ENCODE measurements at places on chromosomes 12 and 14.
A peak's percentile ranks its signal among the peaks of the same experiment; 100 is the strongest.

DNA sequence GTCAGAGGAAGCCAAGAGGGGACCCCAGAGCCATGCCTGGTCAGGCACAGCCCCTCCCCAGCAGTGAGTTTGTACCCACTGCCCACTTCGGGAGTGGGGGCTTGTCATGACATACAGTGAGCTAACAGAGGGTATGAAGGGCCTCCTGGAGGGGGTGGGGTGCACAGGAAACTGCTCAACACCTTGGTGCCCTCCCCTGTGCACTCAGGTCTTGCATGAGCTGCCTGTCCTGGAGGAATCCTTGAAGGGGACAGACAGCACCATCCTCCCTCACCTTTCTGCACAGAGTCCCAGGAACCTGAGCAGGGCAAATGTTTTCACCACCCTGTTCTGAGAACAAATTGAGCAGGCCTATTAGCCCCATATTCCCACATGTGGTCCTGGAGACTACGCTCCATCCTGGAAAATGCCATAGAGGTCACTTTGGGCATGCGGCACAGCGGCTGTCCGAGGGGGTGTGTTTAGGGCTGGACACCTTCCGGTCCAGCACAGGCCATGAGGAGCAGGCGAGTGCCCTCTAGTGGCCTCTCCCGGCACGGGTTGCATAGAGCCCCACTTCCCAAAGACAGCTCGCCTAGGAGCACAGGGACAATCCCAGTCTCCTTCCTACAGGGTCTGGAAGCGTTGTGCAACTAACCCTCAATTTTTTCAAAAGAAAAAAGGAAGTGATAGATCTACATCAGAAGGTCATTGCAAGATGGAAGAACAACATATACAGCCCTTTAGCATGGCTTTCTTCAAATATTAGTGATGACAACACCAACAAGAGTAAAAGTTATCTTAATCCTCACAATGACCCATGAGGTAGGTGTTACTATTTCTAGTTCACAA, 31.9 kb upstream of the ZFP36L1 start:
- DNase-seq = no peak

- DNase-seq = no peak
These were observed 147.2 kb downstream of the NDUFA12 start for GRCh38 chr12:94856324-94856723.

DNA sequence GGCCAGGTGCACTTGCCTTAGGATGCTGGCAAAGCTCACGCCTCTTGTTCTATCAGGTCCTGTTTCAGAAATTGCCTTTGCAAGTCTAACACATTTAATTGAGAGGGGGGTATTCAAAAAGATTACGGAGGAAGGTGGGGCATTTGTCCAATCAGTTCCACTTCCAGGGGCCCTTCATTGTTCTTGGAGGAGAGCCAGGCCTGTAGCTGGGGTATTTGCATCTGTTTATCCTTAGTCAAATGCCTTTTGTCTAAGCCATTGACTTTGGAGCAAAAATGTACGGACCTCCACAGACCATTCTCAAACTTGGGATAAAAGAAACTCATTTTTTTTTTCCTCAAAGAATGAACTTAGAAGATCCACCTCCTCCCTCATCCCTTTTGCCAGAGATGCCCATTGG, 582.0 kb downstream of the BCL11B start:
- no peak for DNase-seq

DNA sequence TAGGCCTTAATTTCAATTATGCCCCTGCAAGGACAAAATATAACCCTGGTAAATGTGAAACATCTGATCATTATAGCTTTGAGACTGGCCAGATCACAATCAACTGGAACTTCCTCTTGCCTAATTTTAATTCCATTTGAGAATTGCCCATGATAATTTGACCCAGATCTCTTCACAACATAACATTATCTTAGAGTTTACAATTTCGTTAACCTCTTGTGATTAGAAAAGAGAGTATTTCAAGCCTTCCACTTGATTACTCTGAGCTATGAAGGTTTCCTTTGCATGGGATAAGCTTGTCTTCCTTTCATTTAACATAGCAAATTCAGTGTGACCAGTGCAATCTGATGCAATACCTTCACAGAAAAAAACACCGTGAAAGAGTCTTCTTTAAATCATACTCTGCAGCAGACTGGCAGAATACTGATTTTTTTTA, 143.6 kb downstream of the DUSP6 start:
- DNase-seq = no peak

DNA sequence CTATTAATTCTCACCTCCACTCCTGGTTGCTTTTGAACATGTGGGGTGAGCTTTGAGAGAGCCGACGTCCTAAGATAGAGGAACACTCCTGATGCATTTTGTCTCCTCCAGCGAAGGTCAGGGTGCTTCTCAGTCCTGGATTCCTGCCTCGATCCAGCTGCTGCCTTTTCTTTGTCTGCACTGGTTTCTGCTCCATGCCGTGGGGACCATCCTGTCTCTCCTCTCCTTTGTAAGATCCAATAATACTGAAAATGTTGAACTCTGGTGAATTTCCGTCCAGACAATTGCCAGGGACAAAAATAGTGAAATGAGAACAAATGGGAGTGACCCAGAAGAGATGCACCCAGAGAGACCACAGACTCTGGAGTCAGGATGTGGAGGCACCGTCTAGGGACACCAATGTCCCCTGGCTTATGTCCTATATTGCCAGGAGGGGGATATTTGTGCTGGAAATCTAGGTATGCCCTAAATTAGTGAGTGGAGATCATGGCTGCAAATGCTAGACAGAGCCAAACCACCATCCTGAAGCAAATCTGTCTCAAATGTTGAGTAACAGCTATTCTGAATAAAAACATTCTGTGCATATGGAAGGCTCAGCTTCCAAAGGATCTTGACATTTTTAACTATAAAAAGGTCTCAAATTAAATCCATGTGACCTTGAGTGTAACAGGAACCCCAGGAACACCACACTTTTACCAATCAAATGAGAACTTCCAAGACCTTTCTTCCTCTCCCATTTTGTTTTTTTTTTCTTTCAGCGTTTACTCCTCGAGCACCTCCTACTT, 170.9 kb downstream of the PPM1H start:
- no peak for DNase-seq

DNA sequence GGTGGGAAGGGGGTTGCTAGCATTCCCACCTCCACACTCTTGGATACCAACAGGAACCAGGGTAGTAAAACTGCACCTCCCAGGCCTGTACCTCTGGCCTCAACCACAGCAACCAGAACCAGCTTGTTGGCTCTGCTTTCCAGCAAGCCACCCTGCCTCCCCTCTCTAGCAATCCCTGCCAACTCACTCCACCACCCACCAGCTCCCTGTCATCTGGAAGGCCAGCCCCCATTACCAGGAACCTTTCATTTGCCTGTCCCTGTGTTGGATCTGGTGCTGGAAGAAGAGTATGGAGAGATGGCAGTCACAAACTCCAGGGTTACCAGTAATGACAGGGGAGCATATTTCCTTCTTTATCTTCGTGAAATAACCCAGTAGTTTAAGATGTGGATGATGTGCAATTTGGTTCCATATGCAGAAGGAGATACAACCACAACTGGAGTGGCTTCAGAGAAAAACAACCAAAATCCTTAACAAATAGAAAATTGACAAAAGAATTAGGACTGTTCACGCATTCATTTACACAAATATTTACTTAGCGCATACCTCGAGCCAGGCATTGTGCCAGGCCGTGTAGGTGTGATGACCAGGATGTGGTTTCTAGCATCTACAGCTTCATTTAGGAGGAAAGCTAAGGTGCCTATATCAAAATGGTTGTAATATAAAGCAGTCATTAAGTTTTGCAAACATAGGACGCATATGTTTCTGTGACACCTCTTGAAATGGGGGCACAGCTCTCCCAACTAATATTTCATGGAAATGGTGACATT, 3.4 kb downstream of the B4GALNT3 start:
- DNase-seq = no peak

GRCh38 chr12:15532364-15532977, 210.2 kb downstream of the PTPRO start:
- DNase-seq = no peak

GRCh38 chr14:71597287-71597920, 334.8 kb upstream of the RGS6 start:
- DNase-seq = no peak

DNA sequence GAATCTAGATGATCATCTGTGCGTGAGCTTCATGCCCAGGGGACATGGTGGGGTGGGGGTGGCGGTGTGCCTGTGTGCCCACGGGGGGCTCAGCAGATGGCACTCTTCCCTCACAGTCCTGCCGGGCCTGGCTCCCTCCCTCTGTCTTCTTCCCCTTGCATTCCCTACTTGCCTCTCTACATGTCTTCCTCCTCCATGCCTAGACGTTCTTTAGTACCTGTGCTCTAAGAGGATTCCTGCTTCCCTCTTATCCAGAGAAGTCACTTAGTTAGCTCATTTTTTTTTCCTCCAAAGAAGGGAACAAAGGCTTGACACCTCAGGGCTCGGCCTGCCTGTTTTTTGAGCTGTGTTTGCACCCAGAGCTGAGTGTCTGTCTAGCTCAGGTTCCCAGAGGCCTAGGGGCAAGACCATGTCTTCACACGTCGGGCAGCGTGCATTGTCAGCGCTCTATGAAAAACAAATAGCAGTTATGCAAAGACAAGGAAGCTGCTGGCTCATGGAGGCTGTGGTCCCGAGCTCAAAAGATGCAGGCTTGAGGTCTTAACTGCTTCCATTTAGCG, 48.8 kb downstream of the NINJ2 start:
- DNase-seq = peak; percentile 85

GRCh38 chr14:30532264-30532663, 26.7 kb upstream of the G2E3 start:
- no peak for DNase-seq

DNA sequence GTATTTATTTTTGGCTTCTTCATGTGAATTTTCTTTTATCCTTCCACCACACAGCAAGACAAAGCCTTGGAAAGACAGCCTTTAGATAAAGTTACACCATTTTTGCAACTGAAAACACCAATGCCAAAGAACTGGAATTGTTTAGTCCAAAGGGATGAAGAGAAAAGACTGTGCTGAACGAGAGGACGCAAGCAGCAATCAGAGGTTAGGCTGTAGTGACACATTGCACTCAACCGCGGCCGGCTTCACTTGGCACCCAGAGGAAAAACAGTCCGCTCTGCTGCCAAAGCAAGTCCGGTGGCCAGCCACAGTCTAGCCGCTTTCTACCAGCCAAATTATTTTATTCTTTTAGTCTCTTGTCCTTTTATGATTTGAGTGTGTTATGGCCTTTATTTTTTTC, 49.1 kb upstream of the KCNJ8 start:
- DNase-seq = no peak

GRCh38 chr14:89060191-89060590, 235.7 kb downstream of the TTC8 start:
- no peak for DNase-seq

DNA sequence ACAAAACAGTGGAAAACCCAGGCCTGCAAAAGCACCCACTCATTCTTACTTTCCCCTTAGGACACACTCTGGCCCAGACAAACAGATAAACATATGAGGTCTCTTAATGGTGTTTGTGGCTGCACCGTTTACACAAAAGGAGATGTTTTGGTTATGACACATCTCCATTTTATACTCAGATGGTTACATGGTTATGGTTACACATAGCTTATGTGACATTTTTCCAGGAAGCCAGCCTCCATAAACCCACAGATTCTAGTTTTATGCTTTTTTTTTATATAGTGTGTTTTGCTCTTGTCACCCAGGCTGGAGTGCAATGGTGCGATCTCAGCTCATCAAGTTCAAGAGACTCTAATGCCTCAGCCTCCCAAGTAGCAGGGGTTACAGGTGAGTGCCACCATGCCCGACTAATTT, 3.5 kb upstream of the KLRD1 start:
- DNase-seq = no peak

DNA sequence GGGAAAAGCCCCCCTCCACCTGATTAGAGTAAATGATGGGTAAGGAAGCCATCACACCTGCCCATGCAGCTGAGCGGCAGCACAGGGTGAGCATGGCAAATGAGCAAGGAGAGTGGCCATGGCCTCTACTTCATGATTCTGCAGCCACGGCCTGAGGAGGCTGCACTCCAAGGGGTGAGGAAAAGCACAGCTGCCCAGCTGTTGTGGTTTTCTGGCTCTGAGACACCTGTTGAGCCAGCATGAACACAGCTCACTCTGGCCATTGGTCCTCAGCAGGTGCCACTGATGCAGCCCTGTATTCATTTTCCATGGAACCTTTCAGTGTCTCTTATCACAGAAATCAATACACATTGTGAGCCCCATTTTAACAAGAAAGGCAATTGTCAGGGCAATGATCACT, 707.2 kb downstream of the AACS start:
- no peak for DNase-seq

- DNase-seq = no peak
These were observed 288.6 kb upstream of the PWP1 start for GRCh38 chr12:107396991-107397390.

GRCh38 chr12:49794021-49794420, 34.2 kb downstream of the NCKAP5L start:
- DNase-seq = no peak

DNA sequence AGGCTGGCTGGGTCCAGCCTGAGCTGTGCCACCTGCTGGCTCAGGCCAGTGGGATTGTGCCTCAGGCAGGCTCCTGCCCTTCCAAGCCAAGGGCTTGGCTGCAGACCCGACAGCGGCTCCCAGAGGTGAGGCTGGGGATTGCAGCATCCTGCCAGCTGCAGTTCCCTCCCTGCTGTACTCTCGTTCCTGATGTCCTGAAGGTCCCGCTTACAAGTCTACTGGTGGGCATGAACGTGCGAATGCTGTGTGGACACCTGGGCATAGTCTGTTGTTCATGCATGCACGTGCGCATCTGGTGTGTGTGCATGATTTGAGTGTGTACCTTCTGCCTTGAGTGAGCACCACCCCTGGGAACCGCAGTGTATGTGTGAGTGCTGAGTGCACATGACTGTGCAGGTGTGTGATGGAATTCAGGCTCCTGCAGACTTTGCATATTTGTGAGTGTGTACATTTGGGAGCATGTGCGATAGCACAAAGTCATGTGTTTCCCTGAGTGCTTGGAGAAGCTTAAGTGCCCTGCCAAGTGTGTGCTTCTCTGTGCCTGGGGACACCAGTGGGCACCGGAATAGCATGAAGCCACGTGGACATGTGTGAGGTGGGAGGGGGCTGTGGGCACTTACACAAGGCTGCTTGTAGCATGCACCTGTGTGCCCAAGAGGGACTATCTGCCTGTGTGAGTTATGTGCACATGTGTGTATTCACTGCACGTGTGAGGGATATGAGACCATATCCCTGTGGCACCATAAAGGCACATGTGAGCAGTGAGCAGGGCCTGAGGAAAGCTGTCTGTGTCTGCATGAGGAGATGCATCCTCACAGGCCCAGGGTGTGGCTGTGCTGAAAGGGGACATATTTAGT, 19.3 kb upstream of the KRT7 start:
- DNase-seq = no peak

GRCh38 chr12:18323159-18323558, 61.8 kb downstream of the PIK3C2G start:
- no peak for DNase-seq

GRCh38 chr12:131087991-131088700, 134.4 kb downstream of the ADGRD1 start:
- no peak for DNase-seq

DNA sequence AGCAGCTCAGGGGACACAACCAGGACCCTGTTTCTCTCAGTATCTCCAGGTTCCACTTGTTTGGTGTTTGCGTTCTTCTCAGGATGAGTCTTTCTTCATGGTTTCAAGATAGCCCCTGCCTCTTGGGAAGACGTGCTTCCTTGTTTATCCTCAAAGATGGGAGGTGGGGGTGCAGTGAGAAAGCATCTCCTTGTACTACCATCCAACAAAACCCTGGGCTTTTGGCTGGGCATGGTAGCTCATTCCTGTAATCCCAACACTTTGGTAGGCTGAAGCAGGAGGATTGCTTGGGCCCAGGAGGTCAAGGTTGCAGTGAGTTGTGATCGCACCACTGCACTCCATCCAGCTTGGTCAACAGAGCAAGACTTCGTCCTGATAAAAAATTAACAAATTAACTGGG, 21.0 kb upstream of the TUNAR start:
- no peak for DNase-seq

Data from NCI-H2171 (cell line).